ENCODE measurements at places on chromosomes 12 and 14.
A peak's percentile ranks its signal among the peaks of the same experiment; 100 is the strongest.

- no peak for DNase-seq
Observed at GRCh38 chr12:115140981-115141655, 457.1 kb upstream of the TBX3 start.

DNA sequence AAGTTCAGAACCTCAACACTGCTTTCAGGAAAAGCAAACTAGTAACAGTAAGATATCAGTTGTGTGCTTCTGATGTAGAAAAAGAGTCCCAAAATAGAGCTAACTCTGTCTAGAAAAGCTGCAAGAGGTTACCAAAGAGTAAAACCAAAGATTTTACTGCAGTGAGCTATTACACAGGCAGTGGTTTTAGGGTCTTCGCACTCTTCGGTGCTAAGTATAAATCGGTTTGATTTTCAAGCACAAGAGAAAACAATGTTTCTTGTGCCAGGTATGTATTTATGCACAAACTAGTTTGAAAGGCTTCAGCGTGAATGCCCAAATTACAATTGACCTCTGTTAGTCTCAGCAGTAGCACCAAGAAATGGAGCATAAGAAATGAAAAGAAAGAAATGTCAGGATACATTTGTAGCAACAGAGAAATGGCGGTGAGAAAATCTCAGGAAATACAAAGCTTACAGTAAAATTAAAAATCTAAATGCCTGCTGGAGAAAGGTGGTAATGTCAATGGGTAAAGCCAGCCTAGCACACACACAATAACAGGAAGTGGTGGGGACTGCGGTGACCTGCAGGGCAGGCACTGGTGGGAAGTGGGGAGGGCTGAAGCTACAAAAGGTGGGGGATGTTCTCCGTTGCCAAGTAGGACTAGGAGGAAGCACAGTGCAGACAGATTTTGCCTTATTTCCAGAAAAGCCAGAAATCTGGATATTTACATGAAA lies 18.0 kb upstream of the DYRK2 start:
- no peak for DNase-seq

DNA sequence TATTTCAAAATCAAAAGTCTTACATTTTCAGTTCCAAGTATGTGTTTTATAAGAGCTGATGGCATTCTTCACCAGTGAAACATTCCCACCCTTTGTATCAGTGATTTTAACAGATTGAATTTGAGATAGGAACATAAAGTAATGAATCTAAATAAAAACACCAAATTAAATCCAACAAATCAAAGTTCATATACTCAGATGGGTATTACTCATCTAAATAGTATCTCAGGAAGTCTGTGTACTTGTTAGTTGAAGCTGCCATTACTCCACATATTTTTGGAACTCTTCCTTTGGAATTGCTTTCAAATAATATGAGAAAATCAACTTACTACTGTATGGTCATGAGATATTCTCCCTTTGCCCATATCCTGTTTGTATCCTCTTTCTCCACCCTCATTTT lies 89.1 kb downstream of the MIA2 start:
- DNase-seq, result no peak

DNA sequence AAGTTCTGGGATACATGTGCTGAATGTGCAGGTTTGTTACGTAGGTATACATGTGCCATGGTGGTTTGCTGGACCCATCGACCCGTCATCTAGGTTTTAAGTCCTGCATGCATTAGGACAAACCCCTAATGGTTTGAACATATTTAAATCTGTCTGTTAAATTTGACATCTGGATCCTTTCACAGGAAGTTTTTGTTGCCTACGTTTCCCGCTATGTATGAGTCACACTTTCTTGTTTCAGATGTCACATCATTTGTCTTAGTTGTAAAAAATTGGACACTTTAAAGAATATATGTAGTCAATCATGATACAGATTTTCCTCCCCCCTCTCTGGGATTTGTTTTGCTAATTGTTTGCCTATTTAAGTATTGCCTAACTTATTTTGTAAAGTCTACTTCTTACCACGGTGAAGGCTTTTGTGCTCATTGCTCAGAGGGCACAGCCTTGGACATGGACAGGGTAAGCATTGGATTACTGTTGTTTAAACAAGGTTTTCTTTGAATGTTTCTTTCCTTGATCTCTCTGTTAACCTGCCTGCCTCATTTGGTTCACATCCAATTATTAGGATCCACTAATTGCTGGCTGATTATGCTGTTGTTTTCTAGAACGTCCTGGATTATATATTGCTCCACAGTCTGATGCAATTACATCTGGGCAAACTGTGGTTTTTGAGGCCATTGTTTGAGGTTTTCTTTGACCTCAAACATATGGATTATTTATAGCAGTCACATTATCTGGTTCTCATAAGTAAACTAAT lies 1441.4 kb downstream of the AACS start:
- DNase-seq, result no peak

- DNase-seq, result no peak
Observed at GRCh38 chr12:52358575-52359350, 8.5 kb downstream of the KRT85 start.

GRCh38 chr14:50839691-50840090 lies 8.7 kb upstream of the NIN start:
- no peak for DNase-seq

- DNase-seq, result no peak
Observed at GRCh38 chr12:115597157-115597712, 680.3 kb downstream of the MED13L start.

- no peak for DNase-seq
Observed at GRCh38 chr12:14768823-14769405, 34.4 kb downstream of the WBP11 start.

GRCh38 chr12:96396209-96396608 lies 4.0 kb downstream of the CDK17 start:
- DNase-seq, result no peak

- DNase-seq, result no peak
Observed at GRCh38 chr12:92574051-92574783, 128.6 kb upstream of the PLEKHG7 start.

DNA sequence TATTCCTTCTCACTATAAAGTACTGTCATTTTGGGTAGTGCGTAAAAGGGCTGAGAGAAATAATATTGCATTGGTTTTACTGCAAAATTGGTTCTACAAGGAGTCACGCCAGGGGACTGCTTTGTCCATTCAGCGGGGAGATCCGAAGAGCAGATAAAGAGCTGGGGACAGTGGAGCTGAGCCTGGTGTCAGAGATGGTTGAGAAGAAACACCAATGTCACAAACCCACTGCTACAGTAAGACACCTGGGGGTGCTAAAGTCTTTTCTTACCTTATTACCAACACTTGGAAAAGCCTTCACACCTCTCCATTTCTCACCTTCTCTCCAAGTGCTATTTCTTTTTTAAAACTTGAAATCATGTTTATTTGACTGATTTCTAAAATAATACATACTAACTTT lies 14.1 kb downstream of the IL31 start:
- no peak for DNase-seq

- no peak for DNase-seq
Observed at GRCh38 chr14:75549169-75549568, 26.9 kb downstream of the BATF start.

- peak; percentile 41 for DNase-seq
Observed at GRCh38 chr12:124030510-124030909, 57.5 kb downstream of the ZNF664 start.

GRCh38 chr12:82505150-82505549 lies 146.8 kb downstream of the METTL25 start:
- DNase-seq, result no peak

DNA sequence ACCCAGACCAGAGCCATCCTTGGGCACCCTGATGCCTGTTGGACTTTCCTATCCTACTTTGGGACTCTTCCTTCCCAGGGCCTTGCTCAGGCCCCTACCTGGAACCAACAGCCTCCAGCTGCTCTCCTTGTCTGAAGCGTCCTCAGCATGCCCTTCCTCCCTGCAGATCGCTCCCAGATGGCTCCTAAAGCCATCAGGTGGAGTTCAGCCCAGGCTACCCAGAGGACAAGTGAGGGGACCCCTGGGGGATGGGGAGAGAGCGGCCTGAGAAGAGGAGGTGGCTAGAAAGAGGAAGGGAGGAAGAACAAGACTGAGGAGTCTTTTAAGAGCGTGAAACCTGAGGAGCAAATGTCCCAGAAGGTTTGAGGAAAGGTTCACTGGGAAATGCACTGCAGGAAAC lies 236.6 kb downstream of the ZFP36L1 start:
- no peak for DNase-seq

DNA sequence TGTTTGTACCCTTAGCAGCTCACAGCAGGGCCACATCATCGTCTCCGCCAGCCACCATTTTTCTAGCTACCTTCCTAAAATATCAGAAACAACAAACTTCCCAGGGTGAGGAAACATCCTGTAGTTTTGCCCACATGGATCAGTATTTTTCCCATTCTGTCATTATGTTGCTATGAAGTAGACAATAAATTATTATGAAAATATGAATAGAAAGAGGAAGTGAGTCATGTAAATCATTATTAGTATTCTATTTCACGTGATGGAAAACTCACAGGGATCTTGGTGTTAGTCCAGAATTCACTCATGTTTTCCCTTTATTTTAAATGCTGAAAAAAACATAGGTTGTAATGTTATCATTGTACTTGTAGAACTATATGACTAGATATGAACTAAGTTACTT lies 319.4 kb downstream of the SYT1 start:
- DNase-seq, result no peak

- no peak for DNase-seq
Observed at GRCh38 chr12:55760663-55761062, 17.7 kb downstream of the GDF11 start.

DNA sequence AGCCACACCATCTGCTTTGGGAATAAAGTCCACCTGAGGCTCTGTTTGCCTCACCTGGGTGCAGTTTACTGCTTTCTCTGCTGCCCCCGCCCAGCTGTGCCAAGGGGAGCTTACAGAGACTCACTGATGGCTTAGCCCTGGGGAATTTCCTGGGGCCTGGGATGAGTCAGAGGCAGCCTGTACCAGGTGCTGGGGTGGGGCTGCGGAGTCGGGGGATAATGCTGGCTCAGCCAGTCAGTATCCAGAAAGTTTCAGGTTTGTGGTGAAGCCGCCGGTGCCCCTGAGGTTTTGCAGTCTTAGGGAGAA lies 22.3 kb downstream of the PLEKHG3 start:
- DNase-seq, result no peak

- DNase-seq, result no peak
Observed at GRCh38 chr12:19988001-19988400, 380.3 kb upstream of the PDE3A start.

GRCh38 chr14:39984323-39984722 lies 552.1 kb upstream of the FBXO33 start:
- no peak for DNase-seq

DNA sequence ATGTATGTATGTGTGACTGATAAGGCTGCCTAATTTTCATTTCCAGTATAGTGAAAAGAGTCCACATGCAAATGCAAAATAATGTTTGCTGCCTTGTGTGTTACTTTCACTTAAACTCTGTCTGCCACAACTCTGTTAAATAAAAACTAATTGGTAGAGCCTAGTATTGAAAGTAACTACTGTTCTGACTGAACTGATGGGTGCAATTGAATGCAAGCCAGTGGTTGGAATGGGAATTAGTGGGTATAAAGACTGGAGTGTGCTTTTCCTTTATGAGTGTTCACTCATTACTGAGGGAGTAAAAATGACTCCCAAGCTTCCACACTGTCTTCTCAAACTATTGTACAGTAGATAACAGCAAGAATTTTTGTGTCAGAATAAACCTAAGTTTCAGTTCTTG lies 571.0 kb downstream of the TMTC2 start:
- no peak for DNase-seq

Measured in brain pericyte (primary cell).